ENCODE measurements at places on chromosomes 4 and X. TPM values are rescaled to one million over a fixed set of nuclear protein-coding genes. Genes with fewer than 3 reads are reported as not detected.
A peak's percentile ranks its signal among the peaks of the same experiment; 100 is the strongest.

Gene PGRMC2
- total RNA-seq: 23.5 TPM

Gene TEX13D
- not detected for total RNA-seq

Gene CT45A1
- total RNA-seq: not detected

DNA sequence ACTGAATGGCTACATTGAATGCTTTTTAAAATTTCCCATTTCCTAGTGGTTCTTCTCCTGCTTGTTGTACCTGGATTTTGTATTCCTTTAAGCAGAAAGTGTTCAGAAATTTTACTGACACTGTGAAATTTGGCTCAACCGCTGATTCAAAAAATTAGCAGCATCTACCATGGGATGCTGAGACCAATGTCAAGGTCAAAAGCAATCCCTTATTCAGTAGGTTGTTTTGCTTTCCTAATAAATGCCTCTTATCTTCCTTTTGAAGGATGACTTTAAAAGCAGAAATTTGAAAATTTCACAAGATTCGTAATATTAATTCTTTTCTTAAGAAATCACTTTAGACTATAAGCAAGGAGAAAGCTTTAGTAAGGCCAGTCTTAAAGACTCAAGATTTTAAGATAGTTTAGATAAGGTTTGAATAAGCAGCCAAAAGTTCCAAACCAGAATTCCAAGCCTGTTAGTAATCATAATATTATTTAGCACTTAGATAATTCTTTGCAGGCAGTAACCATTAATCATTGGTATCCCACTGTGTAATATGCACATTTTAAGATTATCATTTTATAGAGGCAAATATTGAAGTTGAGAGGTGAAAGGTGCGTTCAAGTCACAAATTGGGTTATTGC is 508.8 kb downstream of the ANKRD50 start:
- peak; percentile 26 for DNase-seq

DNA sequence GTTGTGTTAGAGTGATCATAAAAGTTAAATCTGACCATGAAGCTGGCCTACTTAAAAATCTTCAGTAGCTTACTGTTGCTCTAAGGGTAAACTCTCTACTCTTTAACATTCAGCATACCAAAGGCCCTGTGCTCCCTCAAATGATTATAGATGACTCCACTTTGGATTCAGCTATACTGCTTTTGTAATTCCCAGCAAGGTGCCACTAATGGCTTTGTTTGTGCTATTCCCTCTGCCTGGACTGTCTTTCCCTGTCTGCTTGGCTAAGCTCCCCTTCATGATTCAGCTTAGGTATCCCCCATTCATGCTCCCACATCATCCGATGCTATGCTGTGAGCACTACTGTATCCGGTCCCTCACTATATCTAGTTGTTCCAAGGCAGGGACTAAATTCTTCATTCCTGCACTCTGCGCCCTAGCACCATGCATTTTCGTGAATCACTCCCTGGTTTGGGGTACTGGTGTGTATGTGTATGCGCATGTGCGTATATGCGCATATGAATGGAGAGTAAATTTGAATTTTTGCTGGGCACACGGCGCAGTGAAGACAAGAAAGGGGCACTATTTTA is 453 bp upstream of the PBDC1 start:
- DNase-seq: no peak

- DNase-seq: no peak
Observed at GRCh38 chr4:141395246-141395830, 174.6 kb downstream of the ZNF330 start.

DNA sequence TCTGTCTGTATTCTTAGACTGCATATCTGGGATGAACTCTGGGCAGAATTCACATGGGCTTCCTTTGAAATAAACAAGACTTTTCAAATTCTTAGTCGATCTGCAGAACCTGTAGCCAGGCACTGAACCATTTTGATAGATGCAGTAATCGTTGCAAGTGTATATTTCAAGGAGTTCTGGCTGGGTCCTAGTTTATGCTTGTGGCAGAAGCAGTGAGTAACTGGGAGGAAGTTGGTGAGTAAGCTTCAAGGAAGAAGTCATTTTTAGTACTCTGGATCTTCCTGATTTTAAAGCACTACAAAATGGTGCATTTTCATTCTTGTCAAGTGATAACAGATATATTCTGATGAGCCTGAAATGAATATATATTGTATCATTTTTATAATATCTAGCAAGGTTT is 9.5 kb downstream of the HPRT1 start:
- DNase-seq: peak; percentile 28

- no peak for DNase-seq
Observed at GRCh38 chr4:14259936-14260335, 632.4 kb upstream of the BOD1L1 start.

- no peak for DNase-seq
Observed at GRCh38 chrX:39361736-39362135, 560.5 kb downstream of the MID1IP1 start.

GRCh38 chrX:39577985-39578869 is 519.5 kb downstream of the BCOR start:
- peak; percentile 72 for DNase-seq

- DNase-seq: peak; percentile 10
Observed at GRCh38 chr4:155025762-155026457, 182.5 kb upstream of the NPY2R start.

DNA sequence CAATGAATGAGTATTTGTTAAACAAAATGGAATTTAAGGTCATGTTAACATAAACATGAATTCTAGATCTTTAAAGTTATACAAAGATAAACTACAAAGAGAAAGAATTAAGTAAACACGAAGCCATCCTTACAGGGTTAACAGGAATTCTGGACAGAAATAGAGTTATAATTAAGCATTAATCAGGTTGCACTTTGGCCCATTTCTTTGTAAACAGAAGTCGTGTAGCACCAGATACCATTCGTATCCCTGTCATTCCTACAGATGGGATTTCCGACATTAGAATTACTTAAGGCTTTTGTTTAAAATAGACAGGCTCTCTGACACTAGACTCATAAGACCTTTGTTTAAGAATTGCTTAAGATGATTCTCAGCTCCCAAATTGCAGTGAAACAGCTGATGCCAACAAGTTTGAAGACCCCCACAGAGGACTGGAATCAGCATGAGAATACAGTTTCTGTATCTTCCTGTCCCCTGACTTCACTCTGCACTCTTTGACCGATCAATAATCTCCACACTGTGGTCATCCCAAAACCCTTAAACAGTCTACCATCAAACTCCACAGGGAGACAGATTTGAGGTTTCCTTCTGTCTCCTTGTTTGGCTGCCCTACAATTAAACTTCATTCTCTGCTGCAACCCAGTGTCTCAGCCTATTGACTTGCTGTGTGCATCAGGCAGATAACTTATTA is 22.3 kb upstream of the TMEM150C start:
- no peak for DNase-seq

GRCh38 chr4:147360301-147360700 is 120.6 kb upstream of the EDNRA start:
- DNase-seq: peak; percentile 93

DNA sequence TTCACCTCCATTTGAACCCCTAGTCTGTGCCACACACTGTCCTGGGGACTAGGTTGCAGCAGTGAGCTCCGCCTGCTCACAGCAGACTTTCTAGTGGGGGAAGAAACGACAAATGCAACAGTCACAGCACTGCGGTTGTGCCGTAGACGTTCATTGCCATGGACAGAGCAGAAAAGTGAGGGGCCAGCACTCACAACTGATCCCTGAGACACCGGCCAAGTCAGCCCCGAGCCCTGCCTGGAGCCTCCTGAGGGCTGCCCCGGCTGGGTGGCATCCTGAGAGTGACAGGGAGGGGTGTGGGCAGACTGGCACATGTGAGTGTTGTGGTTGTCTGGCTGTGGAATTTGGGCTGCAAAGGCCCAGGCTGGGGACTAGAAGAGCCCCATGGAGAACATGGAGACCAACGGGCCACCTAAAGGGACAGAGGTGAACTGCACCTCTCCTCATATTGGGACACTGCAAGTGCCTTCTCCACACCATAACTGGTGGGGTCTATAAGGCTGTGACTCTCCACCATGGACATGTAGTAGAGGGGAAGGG is 4.6 kb downstream of the DUSP9 start:
- DNase-seq: no peak

DNA sequence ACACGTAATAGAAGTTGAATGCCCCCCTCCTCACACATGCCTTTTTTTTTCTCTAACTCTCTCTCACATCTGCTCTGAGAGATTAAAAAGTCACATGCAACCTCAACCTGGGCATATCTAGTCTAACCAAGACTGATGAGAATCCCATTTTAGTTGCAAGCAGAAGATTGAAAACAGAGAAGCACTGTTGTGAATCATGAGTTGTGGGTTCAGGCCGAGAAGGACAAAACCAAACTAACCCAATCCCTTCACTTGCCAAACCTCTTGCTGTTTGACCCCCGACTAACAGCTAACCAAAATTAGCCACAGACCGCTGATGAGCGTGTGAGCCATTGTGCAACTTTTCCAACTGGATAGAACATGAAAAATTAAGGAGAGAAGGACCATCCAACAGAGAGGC is 31.8 kb downstream of the CXCL1 start:
- DNase-seq: peak; percentile 85

DNA sequence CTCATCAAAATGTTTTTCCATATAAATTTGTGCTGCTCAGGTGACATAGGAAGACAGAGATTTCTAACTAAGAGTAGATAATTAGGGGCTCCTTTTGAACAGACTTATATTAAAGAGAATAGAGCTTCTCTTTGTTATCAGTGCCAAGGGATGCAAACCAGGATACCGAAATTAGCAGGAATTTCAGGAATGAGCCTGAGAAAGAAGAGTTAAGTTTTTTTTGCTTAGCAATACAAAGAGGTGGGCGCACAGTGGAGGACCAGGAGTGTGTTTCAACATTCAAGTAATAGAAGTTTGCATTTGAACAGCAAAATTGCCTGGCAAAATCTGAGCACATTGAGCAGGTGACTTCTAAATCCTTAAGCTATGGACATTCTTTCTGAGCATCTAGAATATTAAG is 541.3 kb downstream of the GBA3 start:
- no peak for DNase-seq

Measured in LHCN-M2 (cell line).